ENCODE measurements at places on chromosomes 5 and 9.

DNA sequence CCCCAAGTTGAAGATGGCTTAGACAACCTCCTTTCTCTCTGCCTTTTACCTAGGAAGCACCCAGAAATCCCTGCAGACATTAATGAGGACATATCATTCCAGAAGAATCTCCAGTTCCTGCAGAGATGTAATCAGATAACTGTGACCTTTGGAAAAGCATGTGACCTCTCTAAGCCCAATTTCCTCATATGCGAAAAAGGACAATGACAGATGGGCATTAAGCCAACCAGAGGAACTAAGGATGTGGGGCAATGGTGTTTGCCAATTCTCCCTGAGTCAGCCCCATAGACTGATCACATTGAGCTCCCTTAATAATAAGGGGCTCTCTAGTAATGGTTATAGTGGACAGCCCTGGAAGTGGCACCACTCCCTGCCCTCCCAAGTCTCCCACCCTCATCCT lies 10.1 kb upstream of the FOXI1 start:
- H3K27ac ChIP-seq, result no peak overlapping the region
- H3K4me3 ChIP-seq, result no peak overlapping the region
- no peaks in the 10 kb centered on the region for H3K36me3 ChIP-seq
- DNase-seq, result no peak
- H3K27me3 ChIP-seq, result no peaks in the 10 kb centered on the region
- no peaks in the 10 kb centered on the region for H3K4me1 ChIP-seq

DNA sequence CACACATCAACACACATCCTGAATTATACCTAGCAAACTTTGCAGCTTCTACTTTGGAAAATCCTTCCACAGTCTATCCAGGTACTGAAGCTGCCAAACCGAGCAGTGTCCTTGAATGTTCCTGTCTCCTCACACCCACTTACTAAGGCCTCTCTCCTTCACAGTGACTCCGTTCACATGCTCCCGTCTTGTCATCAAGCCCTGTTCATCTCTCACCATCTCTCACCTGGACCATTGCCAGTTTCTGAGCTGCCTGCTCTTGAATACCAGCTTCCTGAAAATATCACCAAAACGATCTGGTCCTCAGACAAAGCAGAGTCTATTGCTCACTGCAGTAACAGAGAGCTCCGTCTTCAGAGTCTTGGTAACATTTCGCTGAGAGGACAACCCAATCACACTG lies 57.4 kb downstream of the GCNT1 start:
- no peak overlapping the region for H3K27ac ChIP-seq
- no peaks in the 10 kb centered on the region for H3K4me1 ChIP-seq
- DNase-seq, result no peak
- no peaks in the 10 kb centered on the region for H3K36me3 ChIP-seq
- no peak overlapping the region for H3K4me3 ChIP-seq

GRCh38 chr9:82996941-82997340 lies 66.0 kb downstream of the RASEF start:
- no peak overlapping the region for H3K4me3 ChIP-seq
- no peak overlapping the region for H3K27ac ChIP-seq
- no peaks in the 10 kb centered on the region for H3K4me1 ChIP-seq
- H3K36me3 ChIP-seq, result no peaks in the 10 kb centered on the region
- no peak for DNase-seq

DNA sequence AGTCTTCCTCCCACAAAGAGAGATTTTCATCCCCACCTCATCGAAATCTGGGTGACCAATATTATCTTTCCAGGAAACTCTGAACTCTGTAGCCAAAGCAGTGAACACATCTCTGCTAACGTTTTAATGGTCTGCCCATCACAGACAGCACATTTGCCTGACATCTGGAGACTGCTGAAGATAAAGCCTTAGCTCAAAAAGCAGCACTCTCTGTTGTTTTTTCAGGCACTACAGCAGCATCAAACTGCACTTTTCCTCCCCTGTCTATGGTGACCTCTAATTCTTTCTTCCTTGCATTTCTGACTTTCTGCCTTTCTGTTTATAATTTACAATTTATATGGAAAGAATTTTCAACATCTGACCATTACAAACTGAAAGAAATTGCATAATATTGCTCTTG lies 66.8 kb downstream of the RAB3C start:
- H3K27ac ChIP-seq, result no peak overlapping the region
- no peaks in the 10 kb centered on the region for H3K36me3 ChIP-seq
- H3K4me3 ChIP-seq, result no peak overlapping the region
- no peak for DNase-seq
- no peaks in the 10 kb centered on the region for H3K27me3 ChIP-seq
